ENCODE measurements at places on chromosomes 2 and 18.

DNA sequence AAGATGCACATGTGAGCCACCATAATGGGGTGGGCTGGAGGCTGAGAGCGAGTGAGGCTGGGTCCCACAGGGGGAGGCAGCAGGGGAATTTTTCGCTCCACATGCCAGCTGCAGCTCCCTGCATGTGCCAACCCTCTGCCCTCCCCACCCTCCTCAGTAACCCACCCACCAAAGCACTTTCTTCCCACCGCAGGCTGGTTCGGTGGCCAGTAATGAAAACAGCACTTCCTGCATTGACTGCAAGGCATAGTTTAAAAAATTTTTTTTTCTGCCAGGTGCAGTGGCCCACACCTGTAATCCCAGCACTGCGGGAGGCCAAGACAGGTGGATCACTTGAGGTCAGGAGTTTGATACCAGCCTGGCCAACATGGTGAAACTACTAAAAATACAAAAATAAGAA lies 147.5 kb upstream of the TTC39C start:
- no peak for DNase-seq

- DNase-seq, result no peak
These were observed 13.8 kb upstream of the KCNF1 start for GRCh38 chr2:10897956-10898355.

GRCh38 chr18:21242141-21242779 lies at the start of gene GREB1L:
TSS of gene GREB1L (plus strand) at chr18:21242232. CDS start at chr18:21383519, 141,287 bp downstream.
- peak; percentile 60 for DNase-seq

GRCh38 chr2:123864416-123864815 lies 160.7 kb upstream of the CNTNAP5 start:
- DNase-seq, result no peak

GRCh38 chr2:200507179-200507578 lies 2.7 kb downstream of the KCTD18 start:
- no peak for DNase-seq

GRCh38 chr2:211744379-211744778 lies 794.2 kb downstream of the ERBB4 start:
- no peak for DNase-seq

DNA sequence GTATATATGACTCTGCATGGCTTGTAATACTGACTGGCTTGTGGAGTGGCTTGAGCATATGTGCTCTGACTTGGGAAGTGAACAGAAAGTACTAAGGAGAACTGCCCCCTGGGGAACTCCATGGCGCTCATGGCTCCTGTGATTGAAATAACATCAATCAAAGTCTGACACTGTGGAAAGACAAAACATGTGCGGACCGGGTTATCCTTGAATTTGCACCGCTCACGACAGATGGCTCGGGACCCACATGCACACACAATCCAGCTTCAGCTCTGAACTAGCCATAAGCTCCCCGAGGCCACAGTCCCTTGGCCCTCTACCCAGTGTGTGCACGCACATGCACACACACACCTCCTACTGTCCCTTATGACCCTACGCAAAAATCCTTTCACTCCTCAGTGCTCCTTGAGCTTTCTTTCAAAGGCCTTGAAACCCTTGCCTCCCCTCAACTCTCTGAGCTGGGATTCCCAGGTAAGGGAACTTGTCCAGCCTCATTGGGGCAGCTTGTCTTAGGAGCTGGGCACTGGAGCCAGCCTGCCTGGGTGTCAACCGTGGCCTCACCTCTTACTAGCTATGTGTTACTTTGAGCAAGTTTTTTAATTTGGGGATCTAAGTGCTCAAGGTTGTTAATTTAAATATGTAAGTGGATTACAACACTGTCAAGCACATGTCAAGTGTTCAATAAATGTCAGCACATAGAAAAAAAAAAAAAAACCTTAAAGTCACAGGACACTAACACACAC lies 43.6 kb downstream of the MRPS5 start:
- no peak for DNase-seq

- DNase-seq, result no peak
These were observed 27.8 kb upstream of the SERPINB12 start for GRCh38 chr18:63514326-63514725.

- DNase-seq, result no peak
These were observed 49.1 kb upstream of the CABYR start for GRCh38 chr18:24089515-24090337.

DNA sequence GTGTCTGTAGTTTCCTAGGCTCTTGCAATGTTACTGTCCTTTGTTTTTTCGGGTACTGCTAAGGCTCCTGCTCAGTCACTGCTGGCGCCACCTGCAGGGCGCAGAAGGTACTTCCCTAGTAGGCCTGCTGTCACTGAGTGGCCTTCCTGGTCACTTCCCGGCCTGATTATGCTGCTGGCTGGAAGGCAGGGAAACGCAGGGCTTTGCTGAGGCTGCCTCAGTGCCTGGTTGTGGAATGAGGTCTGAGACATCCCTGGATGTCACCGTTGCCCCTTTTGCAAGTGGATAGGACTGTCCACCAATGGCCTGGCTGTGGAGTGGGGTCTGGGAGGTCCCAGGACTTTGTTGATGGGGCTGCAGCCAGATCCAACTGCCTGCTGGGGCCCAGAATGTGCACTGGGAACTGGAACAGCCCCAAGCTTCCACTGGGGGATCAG lies 13.1 kb downstream of the DAW1 start:
- DNase-seq, result peak; percentile 67

- DNase-seq, result no peak
These were observed 7.5 kb upstream of the BCL11A start for GRCh38 chr2:60560734-60561644.

- DNase-seq, result no peak
These were observed 214.6 kb downstream of the NCK2 start for GRCh38 chr2:105959357-105959756.

DNA sequence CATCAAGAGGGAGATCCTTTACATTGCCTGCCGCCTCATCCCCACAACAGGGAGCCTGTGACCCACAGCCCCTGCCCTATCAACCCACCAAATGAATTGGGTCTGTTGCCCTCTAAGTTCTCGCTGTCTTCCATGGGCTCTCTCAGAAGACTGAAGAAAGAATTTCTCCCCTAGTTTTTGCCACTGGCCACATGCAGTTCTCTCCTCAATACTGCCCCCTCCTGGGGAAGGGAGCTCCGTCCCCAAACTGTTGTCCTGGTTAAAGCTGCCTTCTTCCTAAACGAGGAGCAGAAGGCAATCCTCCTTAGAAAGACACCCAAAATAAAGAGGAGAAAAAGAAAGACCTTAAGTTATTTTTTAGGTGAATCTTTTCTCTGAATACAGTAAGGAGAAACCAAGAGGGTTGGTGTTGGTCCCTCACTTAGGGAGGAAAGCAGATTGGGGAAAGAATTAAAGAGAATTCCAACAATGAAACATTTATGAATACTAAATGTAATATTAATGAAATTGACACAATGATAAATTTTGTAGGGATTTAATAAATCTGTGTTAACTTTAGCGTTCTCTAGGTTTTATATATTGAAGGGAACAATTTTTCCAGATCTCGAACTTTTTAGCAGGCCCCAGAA lies 31.1 kb upstream of the SATB2 start:
- peak; percentile 40 for DNase-seq

- DNase-seq, result peak; percentile 48
These were observed 96.0 kb downstream of the HNMT start for GRCh38 chr2:138060301-138060635.

DNA sequence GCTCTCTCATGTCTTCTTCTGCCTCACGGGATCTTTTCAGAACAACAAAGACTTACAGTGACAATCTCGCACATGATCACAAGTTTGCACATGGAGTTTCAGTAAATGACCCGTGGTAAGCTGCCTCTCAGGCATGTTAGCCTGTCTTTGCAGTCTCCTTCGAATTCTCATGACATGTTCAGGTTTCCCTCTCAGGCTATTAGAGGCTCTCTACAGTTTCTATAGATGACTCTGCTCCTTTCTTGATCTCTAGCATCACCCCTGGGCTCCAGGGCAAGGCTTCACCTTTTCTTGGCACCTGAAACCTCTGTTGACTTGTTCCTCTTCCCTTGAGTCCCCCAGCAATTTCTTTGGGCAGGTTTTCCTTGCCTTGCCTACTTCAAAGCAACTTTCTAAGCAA lies 23.0 kb downstream of the MPP4 start:
- DNase-seq, result no peak

Measured in fibroblast of gingiva (primary cell).